Fibroblast of skin of right biceps (primary cell): ENCODE measurements at places on chromosomes 13 and 19.

GRCh38 chr19:9936326-9937000 is at the start of gene OLFM2:
Gene OLFM2, minus strand, starts transcription at chr19:9936515. Its CDS starts 149 bp downstream, at chr19:9936366.
- DNase-seq, result no peak

DNA sequence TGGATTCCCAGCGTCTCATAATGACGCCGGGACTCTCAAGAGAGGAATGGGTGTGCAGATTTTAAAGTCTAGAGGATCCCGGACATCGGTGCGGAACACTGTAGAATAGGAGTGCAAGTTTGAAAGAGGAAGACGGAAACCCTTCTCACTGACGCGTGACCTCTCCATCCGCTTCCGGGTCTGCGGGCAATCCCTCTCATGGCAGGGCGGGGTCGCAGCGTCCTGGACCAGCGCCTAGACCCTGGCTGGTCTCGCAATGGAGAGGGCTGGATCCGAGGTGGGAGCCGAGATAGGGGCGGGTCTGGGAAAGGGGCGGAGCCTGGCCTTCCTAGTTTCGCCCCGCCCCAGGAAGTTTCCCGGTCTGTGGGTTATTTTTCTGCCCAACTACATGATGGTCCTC is 4.6 kb upstream of the ZNF845 start:
- peak; percentile 22 for DNase-seq

- no peak for DNase-seq
These were observed 137.6 kb downstream of the DNAJC3 start for GRCh38 chr13:95814495-95814894.

- DNase-seq, result peak; percentile 49
These were observed 472.7 kb downstream of the DIAPH3 start for GRCh38 chr13:59690857-59691500.
